ENCODE measurements at places on chromosomes 2 and 18.

GRCh38 chr2:188158337-188159100 is 133.2 kb upstream of the GULP1 start:
- no peak for DNase-seq

- DNase-seq, result no peak
Observed at GRCh38 chr2:173231042-173231441, 123.6 kb upstream of the CDCA7 start.

DNA sequence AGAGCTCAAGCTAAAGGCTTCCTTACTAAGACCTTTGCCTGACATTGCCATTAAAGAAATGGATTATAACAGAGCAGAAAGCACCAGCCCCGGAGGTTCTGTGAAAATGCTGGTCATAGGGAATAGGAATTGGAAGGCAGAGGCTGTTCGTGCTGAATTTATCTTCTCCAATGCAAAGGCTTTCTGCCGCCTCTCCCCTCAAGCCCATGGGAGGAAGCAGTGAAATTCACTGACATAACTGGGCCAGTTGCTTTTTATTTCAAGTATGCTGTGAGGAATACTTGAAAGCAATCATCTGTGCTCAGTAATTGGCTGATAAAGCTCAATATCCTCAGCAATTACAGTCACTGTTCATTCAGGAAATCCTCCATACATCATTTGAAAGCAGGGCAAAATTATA is 85.4 kb upstream of the LINC00305 start:
- DNase-seq, result no peak

DNA sequence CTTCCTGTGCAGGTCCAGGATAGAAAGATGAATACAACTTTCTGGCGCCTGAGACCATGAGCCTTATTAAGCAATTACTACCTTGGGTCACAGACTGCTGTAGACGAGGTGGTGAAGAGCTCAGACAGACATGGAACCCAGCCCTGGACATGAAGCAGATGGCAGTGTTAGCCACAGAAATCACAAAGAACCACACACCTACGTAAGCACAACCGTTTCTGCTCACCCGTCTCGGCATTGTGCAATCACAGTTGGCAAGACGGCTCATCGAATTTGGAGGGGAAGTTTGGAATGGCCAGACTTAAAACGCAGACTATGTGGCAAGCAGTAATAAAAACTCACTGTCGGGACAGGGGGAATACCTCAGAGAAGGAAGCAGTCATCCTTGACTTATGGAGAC is 24.3 kb upstream of the ASPRV1 start:
- no peak for DNase-seq

GRCh38 chr2:236646441-236646840 is 76.8 kb downstream of the ACKR3 start:
- no peak for DNase-seq

DNA sequence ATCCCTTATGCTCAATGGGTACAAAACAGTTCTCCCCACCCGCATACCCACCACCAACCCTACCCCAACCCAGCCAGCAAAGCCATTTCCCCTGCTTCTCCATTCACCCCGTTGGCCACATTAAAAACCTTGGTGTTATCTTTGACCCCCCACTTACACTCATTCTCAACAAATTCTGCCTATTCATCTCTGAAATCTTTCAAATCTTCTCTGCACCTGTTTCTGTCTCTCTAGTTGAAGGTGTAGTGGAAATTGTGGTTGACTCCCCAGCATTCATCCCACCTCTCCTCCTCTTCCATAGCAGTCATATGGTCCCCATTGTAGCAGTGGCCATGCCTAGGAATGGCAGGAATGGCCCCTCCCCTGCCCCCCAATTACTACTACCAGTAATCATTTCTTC is 20.5 kb upstream of the TET3 start:
- DNase-seq, result no peak

- DNase-seq, result peak; percentile 91
Observed at GRCh38 chr2:28566521-28567041, 70.7 kb downstream of the PLB1 start.

GRCh38 chr2:39920307-39920801 is 141.3 kb upstream of the THUMPD2 start:
- no peak for DNase-seq

GRCh38 chr18:22640281-22640842 is 222.6 kb upstream of the CTAGE1 start:
- no peak for DNase-seq

DNA sequence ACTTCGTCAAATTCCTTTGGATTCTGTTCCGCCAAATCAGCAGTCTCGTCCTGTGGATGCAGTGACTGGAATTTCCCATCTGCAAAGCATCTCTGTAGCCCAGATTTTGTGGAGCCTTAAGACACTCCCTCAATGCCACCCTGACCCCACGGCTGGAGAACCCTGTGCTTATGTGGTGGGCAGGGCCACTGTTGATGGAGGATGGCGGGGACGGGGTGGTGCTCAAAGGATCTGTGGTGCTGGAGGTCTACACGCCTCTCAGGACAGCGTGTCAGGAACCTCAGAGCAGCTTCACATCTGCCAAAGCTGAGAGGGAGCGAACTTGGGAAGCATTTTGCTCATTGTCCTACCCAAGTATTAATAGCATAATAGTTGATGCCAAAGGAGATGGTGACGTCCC is 200.1 kb downstream of the MGAT5 start:
- DNase-seq, result no peak

GRCh38 chr2:12376025-12376424 is 340.7 kb upstream of the TRIB2 start:
- no peak for DNase-seq

- DNase-seq, result no peak
Observed at GRCh38 chr2:31051258-31052140, 86.7 kb downstream of the GALNT14 start.

DNA sequence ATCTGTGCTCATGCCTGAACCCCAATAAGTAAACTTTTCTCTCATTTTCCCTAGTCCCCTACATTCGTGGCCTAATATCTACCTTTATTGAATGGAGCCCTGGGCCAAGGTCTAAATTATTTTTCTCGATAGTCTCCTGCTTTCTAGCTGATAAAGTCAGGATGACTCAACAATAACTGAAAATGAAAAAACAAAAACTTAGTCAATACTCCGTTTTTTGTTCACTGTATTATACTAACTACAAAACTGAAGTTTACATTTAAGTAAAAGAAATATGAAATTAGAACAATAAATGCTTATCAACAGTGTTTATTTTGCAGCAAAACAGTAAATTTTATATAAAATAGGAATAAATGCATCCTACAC is 32.2 kb downstream of the AOX1 start:
- no peak for DNase-seq

DNA sequence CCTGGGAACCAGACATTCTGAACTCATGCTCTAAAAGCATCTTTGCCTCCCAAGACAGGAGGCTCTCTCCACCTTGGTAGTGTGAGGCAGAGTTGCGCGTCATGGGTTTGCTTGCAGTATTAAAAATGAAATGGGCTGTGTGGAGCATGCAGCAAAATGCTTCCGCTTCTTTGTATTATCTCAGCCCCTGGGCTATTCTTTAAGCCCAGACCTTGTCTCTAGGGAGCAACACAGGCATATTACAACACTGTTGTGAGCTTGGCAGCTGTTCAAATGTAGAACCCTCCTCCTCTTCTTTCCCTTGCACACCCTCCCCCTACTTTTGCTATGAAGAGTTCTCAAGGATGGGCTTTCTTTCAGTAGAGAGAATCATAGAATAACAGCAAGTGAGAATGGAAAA is 185.1 kb upstream of the LHCGR start:
- no peak for DNase-seq

DNA sequence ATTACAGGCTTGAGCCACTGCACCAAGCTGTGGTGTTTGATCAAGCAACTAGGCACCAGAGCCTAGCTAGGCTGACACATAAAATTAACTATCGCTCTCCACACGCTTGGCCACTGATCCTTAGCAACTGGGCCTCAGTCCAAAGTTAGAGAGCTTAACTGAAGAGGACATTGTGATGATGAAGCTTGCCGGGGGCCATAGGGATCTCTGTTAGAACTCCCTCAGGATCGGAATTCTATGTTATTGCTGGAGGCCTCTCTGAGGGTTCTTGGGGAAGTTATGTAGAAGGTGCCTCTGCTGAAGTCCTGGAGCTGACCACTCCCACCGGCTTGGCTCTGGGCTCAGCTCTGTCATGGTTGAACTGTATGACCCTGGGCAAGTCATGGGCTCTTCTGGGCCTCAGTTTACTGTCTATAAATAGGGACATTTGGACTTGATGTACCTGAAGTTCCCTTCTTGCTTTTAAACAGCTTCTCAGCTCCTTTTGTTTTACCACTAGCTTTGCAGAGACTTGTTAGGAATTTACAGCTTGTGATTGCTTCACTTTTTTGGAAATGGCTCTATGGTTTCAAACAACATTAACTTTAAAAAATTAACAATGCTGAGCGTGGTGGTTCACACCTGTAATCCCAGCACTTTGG is 44.1 kb downstream of the GATA6 start:
- DNase-seq, result no peak

Measured in B cell (primary cell).